ENCODE measurements at places on chromosomes 12 and 14. TPM values are rescaled to one million over a fixed set of nuclear protein-coding genes. Genes with fewer than 3 reads are reported as not detected.
A peak's percentile ranks its signal among the peaks of the same experiment; 100 is the strongest.

GRCh38 chr12:2295941-2296461, 243.2 kb downstream of the CACNA1C start:
- DNase-seq: no peak

- DNase-seq: no peak
These were observed 33.4 kb downstream of the CCER1 start for GRCh38 chr12:90921536-90921935.

DNA sequence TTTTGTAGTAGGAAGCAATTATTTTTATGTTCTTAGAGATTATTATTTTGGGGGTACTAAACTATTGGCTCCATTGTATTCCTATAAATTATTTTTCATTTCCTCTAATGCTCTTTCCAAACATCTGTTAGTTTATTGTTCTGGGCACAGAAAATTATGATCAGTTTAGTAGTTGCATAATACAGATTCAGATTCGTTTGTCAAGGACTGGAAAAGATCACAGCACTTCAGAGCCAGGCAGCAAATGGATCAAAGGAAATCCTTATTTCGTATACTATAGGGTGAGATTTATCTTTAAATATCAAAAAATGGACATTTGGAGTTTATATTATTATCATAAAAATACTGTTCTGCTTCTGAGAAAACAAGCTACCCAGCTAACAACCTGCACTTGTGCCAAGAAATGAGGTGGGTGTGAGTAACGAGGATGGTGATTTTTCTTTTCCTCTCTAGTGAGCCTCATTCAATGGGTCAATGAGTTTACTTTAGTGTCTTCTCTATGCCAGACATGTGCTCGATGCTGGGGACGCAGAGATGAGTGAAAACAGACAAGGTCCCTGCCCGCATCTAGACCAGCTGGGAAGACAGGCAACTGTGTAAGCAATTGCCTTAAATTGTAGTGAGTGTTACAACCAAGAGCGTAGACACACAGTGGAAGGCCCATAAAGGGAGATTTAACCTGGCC, 208.6 kb upstream of the PLXNC1 start:
- DNase-seq: no peak

GRCh38 chr14:97539884-97540283, 742.7 kb downstream of the VRK1 start:
- DNase-seq: no peak

DNA sequence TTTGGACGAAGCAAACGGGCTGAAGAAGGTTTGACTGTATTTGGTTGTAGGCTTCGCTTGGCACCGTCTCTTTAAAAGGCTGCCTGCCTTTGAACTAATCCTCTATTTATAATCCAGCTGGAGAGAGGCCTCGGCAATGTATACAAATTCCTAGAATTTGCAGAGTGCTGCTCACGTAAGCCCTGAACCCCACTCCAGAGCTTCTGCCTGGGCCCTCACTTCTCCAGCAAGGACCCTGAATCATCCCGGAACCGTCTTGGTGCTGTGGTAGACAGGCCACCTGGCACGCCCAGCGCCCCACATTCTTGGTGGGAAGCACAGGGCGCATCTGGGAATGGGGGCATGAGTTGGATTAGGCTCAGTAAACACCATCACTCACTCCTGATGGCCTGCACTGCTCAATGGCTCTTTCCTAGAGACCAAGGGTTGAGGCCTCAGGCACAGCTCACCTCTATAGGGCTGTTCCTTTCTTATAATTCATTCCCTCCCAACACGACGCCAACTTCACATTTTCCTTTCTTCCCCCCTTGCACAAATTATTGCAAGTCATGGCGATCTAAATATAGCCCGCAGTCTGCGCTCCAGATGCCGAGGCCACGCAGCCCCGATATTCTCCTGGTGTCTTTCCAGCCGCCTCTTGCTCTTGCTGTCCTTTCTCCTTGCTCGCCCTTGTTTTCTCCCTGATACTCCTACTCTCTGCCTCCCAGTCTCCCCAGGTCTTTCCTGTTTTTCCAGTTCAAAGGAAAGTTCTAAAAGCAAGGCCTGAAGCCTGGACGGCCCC, 141.0 kb downstream of the ZFP36L1 start:
- DNase-seq: no peak

GRCh38 chr12:47087088-47087688, 7.4 kb upstream of the AMIGO2 start:
- DNase-seq: no peak

- peak; percentile 53 for DNase-seq
These were observed 1.4 kb downstream of the MEG3 start for GRCh38 chr14:100827101-100828021.

GRCh38 chr12:56358836-56359532, 923 bp downstream of the STAT2 start:
- DNase-seq: no peak

DNA sequence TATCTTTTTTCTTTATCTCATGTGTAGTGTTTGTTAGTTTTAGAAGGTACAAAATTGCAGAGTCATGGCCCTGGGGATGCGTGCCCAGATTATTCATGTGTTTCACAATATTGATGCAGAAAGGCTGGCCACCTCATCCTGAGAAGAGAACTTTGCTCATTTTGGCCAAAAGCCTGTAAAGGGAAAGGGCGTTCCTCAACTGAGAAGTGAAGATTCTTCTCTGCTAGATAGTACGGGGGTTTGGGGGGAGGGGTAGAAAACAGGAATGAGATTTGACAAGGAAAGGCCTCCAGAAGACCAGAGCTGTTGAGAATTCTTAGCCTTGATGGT, 1.7 kb downstream of the MGST1 start:
- peak; percentile 67 for DNase-seq

DNA sequence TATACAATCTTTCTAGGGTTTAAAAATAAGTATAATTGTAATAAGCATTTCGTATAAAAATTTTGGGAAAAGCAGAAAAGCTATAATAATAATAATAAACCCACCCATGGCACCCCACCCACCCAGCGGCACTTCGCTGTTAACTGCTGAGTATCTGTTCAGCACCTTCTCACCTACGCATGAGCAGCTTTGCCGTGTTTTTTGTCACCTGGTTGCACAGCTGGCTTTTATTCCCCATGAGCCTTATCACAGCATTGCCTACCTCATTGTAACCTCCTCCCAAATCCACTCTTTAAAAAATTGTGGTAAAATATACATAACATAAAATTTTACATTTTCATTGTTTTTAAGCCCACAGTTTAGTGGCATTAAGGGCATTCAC, 34.7 kb downstream of the CYP46A1 start:
- no peak for DNase-seq

DNA sequence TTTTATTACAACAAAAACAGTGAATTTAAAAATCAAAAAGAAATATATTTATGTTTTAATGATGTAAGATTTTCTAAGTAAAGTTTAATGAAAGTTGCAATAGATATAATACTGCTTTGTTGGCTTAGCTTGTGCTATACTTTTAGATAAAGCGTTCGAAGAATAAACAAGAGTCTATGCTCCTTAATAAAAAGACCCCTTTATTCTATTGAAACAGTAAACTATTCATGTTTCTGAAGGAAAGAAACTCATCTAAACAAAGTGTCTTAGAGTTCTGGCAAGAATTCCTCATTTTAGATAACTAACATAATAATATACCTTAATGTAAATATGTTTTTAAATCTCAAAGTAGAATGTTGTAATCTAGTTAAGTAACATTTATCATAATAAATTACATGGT, 179.0 kb downstream of the RASSF9 start:
- no peak for DNase-seq

DNA sequence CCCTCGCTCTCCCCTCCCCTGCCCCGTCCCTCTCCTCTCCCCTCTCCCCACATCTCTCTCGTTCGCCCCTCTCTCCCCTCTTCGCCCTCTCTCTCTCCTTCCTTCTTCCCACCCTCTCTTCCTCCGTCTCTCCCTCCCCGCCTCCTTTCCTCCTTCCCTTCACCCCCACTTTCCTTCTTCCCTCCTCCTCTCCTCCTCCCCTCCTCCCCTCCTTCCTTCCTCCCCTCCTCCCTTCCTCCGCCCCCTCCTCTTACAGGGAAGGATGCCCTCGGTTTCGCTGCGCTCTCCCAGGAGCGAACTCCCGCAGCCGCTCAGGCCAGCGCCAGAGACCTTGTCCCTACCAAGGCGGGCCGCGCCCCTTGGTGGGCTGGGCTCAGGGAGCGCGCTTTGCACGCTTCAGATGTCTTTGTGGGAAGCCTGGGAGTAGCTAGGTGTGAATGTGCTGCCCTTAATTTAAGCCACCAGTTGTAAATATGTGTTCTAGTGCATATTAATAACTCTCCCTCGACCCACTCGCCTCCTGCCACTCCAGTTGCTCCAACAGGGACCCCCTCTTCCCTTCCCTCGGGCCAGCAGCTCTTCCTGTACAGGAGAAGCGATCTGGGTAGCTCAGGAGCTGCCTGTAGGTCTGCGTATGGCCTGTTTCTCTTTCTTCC, 13.3 kb upstream of the MAP3K9 start:
- no peak for DNase-seq

- no peak for DNase-seq
These were observed 58.9 kb downstream of the GPR65 start for GRCh38 chr14:88063811-88064210.

The OVCH1 gene
- 0.24 TPM for total RNA-seq

The LRRC74A gene
- total RNA-seq: not detected

The ACOT4 gene
- 0.97 TPM for total RNA-seq

The HECTD1 gene
- total RNA-seq: 151 TPM

The MUCL1 gene
- total RNA-seq: not detected

The PRH2 gene
- total RNA-seq: not detected

The CMKLR1 gene
- 10.6 TPM for total RNA-seq

The LHX5 gene
- not detected for total RNA-seq

The TXNRD1 gene
- total RNA-seq: 89.3 TPM

The TNFAIP2 gene
- 56.5 TPM for total RNA-seq

The SAV1 gene
- 26.7 TPM for total RNA-seq

The POTEM gene
- not detected for total RNA-seq

The HHIPL1 gene
- 1.5 TPM for total RNA-seq

The SLC38A1 gene
- total RNA-seq: 140 TPM
